ENCODE measurements at places on chromosomes 12 and 14. TPM values are rescaled to one million over a fixed set of nuclear protein-coding genes. Genes with fewer than 3 reads are reported as not detected.

GRCh38 chr12:127174881-127175280, 1092.1 kb upstream of the TMEM132C start:
- peak; percentile 56 for DNase-seq

The LIN7A gene
- 3.1 TPM for total RNA-seq

The DPY19L2 gene
- total RNA-seq, result 7.3 TPM

- DNase-seq, result peak; percentile 93
These were observed at the start of gene HOXC5 for GRCh38 chr12:54032627-54033100. Gene HOXC5, plus strand, starts transcription at chr12:54033050. Its CDS starts 73 bp downstream, at chr12:54033123.

DNA sequence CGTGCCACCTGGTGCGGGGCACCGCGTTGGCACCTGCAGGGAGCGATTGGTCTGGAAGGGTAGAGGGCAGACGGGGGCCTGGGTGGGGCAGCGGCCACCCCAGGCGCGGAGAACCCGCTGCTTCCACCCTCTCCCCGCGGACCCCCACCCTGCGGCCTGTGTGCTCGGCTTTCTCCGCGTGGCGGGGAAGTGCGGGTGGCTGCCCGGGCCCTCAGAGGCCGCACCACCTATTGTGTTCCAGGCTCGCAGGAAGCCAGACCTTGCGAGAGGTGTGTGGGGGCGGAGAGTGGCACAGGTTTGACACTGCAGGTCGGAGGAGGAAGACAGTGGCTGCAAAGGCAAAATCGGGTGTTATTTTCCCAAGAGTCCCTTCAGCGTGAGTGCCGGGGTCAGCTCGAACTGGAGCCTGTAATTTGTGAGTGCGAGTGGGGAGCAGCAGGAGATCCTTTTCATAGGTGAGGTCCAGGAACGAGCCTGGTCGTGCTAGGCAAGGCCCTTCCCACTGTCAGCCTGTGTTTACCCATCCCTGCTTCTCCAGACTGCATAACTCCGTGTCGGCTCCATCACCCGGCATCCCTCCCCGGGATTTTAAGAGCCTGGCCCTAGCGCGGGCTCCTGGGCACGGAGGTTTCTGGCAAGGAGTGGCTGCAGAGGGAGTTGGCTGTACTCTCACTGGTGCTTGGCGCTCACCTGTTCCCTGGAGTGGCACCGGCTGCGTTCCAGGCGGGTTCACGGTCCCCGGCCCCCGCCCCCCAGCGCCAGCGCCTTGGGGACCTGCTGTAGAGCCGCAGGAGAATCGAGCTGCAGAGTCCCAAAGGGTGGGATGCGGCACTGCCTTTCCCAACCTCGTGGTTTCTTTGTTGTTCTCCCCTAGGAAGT, 935 bp downstream of the TBC1D30 start:
- DNase-seq, result no peak

GRCh38 chr14:80278293-80279023, 67.2 kb upstream of the DIO2 start:
- DNase-seq, result peak; percentile 43

- DNase-seq, result peak; percentile 68
These were observed 11.2 kb downstream of the ESRRB start for GRCh38 chr14:76386944-76387782.

The PAPLN gene
- total RNA-seq, result 0.58 TPM

GRCh38 chr14:95522116-95522515, 5.7 kb upstream of the SYNE3 start:
- DNase-seq, result no peak

- peak; percentile 47 for DNase-seq
These were observed 37.9 kb downstream of the ISCA2 start for GRCh38 chr14:74531467-74531866.

The ZNF385A gene
- total RNA-seq, result 2.7 TPM

- DNase-seq, result no peak
These were observed 4.3 kb upstream of the PRICKLE1 start for GRCh38 chr12:42593874-42594273.
